ENCODE measurements at places on chromosomes 3 and 15.

- DNase-seq = peak; percentile 52
Observed at GRCh38 chr15:85649372-85649771, 145.4 kb downstream of the KLHL25 start.

DNA sequence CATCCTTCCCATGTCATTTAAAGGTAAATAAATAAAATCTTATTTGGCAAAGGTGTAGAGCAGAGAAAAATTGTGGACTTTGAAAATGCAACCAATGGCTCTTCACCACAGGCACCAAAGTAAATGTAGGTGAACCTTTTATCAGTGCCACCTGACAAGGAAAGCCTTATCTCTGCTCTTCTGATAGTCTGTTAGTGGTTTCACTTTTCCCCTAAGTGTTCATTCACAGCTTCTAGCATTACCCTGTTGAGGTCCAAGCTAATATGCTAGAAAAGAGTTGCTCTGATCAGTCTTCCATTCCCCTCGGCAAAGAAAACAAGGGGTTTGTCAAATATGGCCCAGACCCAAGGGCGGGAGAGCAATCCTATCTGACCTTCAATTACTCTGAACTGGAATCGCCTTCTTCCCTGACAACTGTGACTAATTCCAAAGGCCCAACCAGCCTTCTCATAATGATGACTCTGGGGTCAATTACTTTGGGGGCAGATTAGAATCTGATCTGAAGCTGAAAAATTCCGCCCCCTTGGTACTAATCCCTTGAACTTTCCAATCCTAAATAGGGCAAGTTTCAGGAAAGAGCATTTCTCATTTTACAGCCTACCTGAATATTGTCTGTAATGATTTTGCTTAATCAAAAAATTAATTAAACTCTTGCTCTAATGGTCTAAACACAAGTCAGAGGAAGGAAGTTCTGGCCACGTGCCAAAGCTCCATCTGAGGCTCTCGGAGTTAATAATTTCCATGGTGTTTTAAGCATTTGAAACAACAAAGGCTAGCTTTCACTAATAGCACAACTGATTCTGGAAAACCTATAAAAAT, 52.4 kb downstream of the SETMAR start:
- no peak for DNase-seq

GRCh38 chr3:123383091-123384053, 65.5 kb downstream of the ADCY5 start:
- DNase-seq = no peak

- no peak for DNase-seq
Observed at GRCh38 chr15:20644896-20645295, 103.3 kb upstream of the GOLGA6L6 start.

- DNase-seq = no peak
Observed at GRCh38 chr15:57323806-57324589, 52.3 kb upstream of the CGNL1 start.

DNA sequence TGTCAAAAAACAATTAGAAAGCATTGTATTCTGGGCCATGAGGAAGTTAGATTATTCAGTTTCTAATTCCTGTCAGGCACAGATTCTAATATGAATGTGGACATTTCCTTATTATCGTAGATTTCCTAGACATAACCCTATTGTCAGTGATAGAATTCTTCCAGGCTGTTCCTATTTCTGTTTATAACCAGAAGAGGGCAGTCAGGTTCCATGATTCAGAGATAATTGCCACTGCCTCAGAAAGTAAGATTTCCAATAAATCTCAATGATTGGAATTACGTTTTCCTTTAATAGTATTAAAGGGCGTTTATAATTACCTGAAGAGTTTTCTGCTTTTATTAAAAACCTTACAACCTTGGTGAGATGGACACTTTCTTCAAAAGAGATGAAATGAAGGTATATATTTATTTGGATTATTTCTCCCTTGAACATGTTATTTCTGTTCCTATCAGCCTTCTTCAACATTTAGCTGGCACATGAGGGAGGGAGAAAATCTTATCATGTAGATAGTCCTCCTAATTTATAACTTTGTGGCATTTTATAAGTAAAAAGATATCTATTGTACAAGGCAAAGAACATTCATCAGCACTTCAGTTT, 439.2 kb downstream of the MCTP2 start:
- peak; percentile 1 for DNase-seq
